ENCODE measurements at places on chromosomes 12 and 14.

DNA sequence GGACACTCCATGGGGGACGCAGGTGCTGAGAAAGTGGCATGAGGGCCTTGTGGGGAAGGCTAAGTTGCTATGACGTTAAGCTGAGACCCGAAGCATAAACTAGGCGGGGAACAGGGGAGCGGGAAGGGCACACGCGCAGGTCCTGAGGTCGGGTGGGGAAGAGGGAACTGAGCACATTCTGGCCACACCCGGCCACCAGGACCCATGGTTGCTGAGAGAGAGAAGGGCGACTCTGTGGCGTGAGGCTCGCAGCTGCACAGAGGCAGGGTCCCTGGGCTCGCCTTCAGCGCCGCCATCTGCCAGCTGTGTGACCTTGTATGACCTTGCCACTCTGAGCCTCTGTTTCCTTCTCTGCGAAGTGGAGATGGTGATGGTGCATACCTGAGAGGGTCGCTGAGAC is 182.5 kb downstream of the PHETA1 start:
- DNase-seq: no peak

GRCh38 chr14:20198991-20199390 is 8.3 kb downstream of the OR11G2 start:
- DNase-seq: no peak

- no peak for DNase-seq
Observed at GRCh38 chr14:88437658-88438057, 52.2 kb downstream of the SPATA7 start.

DNA sequence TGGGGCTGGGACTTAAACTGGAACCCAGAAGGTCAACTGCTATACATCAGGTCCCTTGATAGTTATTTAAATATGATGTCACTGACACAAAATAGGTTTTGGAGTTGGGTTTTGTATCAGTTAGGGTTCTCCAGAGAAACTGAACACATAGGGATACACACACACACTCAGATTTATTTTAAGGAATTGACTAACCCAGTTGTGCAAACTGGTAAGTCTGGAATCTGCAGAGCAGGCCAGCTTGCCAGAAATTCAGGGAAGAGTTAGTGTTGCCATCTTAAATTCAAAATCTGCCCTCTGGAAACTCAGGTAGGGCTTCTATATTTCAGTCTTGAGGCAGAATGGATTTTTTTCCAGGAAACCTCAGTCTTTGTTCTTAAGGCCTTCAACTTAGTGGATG is 36.9 kb downstream of the MAPK1IP1L start:
- DNase-seq: no peak

- DNase-seq: no peak
Observed at GRCh38 chr12:120242275-120242799, 23.2 kb downstream of the PXN start.

DNA sequence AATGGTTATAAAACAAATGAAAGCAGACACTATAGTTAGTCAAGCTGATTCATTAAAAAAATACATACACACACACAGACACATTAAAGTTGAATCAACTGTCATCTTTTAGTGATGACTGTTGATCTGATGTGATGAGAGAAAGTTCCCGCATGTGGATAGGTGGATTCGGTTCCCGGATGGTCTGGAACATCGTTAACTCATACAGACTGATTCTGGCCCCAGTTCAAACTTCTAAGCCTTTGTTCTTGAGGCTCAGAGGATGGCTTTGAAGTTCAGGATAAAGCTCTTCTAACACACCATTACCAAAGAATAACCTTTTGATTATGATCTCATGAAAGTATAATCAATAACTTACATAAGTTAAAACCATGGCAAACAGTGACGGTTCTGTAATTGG is 27.5 kb downstream of the WIF1 start:
- no peak for DNase-seq

DNA sequence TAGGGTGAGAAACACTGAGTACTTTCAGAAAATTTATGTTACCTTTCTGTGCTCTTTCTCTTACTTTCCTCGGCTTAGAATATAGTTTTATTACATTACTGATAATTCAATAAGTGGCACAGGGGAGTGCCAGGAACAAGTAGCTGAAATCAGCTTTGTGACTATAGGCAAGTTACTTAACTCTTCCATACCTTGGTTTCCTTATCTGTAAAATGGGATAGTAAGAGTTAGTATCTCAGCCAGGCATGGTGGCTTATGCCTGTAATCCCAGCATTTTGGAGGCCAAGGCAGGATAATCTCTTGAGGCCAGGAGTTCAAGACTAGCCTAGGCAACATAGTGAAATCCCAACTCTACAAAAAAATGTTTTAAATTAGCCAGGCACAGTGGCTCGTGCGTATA is 15.4 kb downstream of the BBOF1 start:
- DNase-seq: no peak

GRCh38 chr12:69783365-69783764 is 41.7 kb upstream of the MYRFL start:
- no peak for DNase-seq

All from omental fat pad (tissue), 4 donors.